ENCODE measurements at places on chromosomes 5 and 9.

DNA sequence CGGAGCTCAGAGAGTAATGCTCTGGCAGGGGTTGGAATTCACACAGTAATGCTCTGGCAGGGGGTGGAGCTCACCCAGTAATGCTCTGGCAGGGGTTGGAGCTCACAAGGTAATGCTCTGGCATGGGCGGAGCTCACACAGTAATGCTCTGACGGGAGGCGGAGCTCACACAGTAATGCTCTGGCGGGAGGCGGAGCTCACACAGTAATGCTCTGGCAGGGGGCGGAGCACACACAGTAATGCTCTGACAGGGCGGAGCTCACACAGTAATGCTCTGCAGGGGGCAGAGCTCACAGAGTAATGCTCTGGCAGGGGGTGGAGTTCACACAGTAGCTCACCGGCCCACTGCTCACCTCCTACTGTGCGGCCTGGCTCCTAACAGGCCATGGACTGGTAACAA, 47.2 kb upstream of the LPCAT1 start:
- DNase-seq = no peak

DNA sequence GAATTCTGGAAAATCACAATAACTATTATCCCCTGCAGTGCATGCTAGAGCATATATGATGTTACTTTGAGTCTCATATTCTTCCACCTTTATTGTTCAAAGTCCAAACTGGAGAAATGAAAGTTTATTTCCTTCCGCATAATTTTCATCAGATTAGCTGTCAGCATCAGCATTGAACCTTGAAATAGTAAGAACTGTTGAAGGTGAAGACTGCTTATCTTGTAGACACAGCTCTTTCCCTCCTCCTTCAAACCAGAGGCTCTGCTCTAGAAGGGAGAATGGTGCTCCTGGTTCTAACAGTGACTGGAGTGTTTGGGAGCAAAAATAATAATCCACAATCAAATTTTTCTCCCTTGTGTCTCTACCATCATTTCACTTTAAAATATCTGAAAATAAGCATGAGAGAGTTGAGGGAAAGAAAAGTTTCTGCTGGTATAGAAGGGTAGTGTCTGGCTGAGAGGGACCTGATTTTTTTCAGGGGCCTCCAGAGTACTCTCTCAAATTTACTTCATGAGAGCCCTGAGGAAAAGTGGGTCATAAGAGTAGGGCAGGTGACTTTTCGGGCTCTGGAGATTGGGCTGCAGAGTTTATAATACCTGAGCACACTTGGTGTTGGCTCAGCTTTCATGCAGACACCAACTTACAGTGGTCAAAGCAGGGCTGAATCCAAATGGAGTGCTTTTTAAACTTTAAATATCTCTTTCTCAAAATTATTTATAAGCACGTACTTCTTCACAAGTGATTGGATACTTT, 170.4 kb downstream of the ZDHHC21 start:
- no peak for DNase-seq

DNA sequence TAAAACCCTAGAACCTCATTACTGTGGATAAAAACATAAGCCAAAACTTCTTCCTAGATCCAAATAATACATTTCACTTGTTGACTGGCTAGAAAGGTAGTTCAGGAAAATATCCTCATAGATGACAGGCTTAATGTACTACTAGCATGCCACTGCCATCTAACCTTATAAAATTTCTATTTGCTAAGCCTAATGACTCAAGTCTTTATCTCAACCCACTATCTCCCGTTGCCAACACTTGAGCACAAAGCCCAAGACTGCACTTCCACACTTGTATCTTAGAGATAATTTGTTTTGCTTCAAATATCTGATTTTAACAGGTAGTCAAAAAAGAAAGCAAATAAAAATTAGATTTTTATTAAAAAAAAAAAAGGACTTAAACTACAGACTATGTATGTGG, 42.7 kb downstream of the FBXL17 start:
- no peak for DNase-seq

- DNase-seq = no peak
Measured at GRCh38 chr9:120625222-120625621, 45.3 kb upstream of the CDK5RAP2 start.

GRCh38 chr5:64678374-64678773, 11.9 kb upstream of the SHISAL2B start:
- no peak for DNase-seq

DNA sequence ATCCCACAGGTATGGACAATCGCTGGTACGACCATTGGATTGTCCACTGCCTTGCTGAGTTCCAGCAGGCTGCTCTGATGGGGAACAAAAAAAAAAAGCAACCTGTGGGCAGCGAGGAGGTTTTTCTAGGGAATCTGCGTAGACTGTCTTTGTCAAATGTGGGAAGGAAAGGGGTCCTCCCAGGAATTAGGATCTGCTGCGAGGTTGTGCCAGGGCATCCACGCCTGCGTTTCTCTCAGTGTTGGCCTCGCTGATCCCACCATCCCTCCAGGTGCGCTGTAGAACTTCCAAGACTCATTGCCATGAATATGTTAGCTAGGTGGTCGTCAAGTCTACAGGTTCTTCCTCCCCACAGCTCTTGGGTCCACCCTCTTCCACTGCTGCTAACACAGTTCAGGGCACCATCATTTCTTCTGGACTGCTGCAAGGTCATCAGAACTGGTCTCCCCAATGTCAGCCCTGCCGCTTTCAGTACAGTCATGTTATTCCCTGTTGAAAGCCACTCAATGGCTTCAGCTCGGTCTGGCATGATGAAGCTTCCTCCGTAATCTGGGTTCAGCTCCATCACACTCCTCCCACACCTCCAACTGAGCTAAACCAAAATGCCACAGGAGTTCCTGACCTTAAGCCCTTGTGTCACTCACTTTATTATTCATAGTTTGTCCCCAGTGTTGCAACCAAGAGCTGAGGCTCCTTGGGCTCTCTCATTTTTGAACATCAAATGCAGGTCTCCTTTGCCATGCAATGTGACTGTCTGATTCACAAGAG, 79.5 kb upstream of the DMRT1 start:
- no peak for DNase-seq

All from BJ (cell line).